Endothelial cell of umbilical vein (primary cell): ENCODE measurements at places on chromosomes 7 and 10. TPM values are rescaled to one million over a fixed set of nuclear protein-coding genes. Genes with fewer than 3 reads are reported as not detected.

DNA sequence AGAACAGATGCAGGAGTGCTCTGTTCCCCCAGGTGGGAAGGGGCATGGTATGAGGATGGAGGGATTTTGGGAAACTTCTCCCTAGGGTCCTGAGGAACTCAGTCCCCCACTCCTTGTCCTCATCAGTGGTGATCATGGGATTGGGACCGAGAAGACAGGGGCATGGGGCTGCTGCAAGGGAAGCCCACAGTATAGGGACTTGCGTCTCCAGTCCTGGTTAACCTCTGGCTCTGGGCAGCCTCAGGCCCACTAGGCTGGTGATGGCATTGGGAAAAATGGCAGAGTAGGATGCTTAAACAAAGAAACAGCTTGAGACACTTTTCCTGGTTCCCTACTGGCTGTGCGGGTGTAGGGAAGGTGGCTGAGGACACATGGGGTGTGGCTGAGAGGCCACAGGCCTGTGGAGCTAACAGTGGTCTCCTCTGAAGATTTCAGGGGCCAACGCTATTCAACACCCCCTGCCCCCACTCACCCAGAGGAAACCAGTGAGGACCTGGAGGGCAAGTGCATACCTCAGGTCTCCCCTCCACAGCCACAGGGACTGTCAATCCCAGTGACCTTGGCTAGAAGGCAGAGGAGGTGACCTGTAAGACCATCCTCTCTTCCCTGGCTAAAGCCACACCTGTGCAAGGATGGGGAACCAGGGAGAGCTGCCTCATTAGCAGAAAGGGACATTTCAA lies 261.3 kb downstream of the CCSER2 start:
- no peak for DNase-seq

DNA sequence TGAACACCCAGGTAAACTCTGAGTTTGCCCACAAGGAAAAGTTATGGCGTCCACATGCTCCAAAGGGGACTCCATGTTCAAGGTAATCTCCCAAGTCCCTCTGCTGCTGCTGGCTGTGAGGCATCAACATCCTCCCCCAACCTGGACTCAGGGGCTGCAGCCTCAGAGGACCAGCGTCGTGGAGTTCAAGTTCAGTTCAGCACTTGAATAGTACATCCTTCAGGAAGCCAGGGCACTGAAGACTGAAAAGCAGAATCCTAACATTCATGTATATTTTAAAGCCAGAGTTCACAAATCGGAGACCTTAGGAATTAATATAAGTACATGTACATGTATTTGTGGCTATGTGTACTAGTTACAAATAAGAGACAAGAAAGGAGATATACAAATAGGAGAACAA lies 90.4 kb downstream of the PTPRE start:
- peak; percentile 45 for DNase-seq

The ZSCAN25 gene
- 11.4 and 13.8 TPM in 2 replicates for total RNA-seq

DNA sequence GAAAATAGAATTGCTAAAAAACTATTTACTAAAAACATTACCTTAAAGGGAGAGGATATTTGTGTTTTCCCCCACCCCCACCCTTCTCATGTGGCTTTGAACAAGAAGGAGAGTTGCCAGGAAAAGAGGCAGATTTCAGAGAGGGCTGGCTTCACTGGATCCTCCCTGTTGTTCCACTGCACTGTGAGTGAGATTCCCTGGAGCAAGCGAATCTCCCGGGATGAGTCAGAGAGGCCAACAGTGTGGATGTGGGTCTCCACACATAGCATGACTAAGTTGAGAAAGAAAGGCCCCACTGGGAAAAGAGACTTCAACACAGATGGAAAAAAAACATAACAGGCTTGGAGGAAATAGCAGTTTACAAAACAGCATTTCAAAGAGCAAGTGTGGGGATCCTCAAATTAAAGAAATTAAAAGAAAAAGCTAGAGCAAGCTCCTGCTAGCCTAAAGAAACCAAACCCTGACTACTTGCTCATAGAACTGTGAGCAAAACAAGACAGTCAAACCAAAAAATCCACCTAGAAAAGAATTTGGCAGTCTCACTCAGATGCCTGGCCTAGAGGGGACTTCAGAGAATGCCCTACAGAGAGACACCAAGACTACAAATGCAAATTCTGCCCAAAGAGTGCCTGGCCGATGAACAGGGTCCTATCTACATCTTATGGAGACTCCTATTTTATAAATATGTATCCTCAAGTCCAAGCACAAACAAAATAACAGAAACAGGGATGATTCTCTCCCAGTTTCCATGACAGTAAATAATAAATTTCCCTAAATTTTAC lies 3.4 kb downstream of the CAV1 start:
- DNase-seq: peak; percentile 92

- no peak for DNase-seq
These were observed 13.6 kb upstream of the ITGB1 start for GRCh38 chr10:32971536-32972091.

The TMEM176B gene
- total RNA-seq: not detected in 2 replicates

The CTAGE4 gene
- 0.30 TPM in 1 of 2 replicates, not detected in the other for total RNA-seq

DNA sequence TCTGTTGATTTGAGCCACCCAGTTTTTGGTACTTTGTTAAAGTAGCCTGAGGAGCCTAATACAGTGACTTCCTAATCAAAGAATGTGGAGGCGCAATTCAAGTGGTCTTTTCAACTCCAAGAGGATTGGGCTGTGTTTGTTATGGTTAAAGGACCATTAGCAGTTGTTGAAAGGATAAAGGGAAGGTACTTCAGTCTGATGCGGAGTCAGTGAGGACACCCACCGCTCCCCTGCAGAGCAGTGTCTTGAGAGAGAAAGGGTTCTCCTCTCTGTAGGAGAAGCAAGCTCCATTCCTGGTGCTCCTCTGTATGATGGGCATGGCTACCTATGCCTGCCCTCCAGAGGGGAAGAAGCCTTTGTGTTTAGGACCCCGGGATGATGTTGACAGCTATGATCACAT lies 590.6 kb upstream of the C7orf33 start:
- no peak for DNase-seq

DNA sequence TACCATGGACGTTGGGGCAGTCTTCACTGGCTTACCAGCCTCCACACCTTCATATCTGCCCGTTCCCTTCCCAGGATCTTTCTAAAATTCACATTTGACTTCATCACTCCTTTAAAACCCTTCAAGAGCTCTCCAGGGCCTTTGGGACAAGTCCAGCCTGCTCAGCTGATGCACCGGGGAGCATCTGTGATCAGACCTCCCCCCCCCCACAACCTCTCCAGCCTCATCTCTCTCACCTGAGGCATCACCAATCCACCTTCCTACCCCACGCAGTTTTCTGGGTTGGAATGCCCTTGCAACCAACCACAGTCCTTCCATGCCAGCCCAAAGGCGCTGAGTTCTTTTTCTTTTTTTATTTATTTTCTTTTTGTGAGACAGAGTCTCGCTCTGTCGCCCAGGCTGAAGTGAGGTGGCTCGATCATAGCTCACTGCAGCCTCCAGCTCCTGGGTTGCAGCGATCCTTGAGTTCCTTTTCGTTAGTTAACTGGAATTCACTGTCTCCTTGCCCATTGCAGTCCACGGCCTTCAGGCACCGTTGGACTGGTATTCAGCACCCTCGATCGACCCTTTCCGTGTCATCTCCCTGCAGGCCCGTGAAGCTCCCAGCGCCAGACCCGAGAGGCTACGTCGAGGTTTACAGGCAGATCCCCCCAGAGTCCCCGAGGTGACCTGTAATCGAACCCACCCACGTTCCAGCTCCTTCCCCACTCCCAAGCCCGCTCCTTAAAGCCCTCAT lies 654 bp downstream of the ALKBH4 start:
- DNase-seq: no peak

DNA sequence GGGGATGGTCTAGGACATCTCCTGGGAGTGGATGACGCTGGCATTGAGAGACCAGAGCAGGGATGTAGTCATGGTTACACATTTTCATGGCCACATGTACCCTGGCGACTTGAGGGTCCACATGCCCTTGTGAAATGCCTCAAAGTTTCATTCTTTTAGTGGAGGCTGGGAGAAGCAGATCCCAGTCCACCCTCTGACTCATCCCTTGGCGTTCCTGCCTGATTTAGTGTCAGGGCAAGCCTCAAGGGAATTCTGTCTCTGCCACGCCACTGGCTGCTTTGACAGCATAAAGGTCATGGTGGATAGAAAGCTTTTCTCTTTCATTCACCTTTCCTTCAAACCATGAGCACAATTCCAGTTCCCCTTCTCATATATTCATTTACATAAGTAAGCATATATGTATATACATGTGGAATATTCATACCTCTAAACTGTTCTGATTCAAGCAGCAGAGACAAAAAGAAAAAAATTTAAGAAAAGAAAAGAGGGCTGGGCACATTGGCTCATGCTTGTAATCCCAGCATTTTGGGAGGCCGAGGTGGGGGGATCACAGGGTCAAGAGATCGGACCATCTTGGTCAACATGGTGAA lies 21.8 kb upstream of the KIF5B start:
- no peak for DNase-seq

The FAM131B gene
- 1.4 and 1.6 TPM in 2 replicates for total RNA-seq

DNA sequence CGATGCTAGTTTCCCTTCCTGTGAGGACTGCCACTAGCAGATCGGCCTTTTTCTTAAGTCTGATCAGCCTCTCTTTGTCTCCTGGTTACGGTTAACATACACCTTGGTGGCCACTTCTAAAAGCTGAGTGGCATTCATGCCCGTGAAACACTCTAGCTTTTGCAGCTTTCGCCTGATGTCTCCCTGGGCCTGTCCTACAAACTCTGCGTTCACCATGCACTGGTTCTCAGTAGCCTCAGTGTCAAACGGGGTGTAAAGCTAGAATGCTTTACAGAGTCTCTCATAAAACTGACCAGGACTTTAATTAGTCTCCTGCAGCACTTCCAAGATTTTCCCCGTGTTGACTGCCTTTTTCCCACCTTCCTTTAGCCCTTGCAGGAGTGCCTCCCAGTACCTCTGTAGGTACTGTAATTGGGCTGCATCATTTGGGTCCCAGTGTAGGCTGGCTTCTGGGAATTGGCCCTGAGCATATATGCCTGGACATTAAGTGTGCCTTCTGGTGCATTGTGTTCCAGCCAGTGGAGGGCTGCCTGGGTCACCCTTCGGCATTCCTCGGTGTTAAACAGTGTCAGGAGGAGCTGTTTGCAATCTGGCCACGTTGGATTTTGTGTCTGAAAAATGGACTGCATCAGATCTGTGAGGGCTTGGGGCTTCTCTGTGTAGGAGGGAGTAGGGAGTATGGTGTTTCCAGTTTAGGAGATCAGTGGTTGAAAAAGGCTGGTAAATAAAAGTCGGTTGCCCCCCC lies 6.5 kb upstream of the ZNF117 start:
- DNase-seq: no peak
